Fibroblast of skin of back (primary cell): ENCODE measurements at places on chromosomes 13 and 19.

GRCh38 chr19:35088131-35088913 is 27.3 kb upstream of the FXYD3 start:
- DNase-seq: peak; percentile 96

DNA sequence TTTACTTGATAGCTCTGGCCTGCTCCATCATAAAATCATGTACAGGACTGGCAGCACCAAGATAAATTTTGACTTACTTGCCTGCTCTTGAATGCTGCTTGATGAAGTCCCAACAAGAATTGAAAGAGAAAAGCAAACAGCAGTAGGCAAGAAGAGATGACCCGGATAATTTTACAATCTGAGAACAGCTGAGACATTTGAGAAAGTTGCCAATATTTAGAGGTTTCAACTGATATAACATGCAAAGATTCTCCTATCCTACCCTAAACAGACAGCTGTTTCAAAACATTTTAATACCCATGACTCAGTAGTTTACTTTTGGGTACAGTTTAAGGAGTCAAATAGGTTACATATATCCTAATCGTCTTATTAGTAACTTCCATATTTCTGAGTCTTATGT is 5.9 kb downstream of the FRY start:
- DNase-seq: no peak

DNA sequence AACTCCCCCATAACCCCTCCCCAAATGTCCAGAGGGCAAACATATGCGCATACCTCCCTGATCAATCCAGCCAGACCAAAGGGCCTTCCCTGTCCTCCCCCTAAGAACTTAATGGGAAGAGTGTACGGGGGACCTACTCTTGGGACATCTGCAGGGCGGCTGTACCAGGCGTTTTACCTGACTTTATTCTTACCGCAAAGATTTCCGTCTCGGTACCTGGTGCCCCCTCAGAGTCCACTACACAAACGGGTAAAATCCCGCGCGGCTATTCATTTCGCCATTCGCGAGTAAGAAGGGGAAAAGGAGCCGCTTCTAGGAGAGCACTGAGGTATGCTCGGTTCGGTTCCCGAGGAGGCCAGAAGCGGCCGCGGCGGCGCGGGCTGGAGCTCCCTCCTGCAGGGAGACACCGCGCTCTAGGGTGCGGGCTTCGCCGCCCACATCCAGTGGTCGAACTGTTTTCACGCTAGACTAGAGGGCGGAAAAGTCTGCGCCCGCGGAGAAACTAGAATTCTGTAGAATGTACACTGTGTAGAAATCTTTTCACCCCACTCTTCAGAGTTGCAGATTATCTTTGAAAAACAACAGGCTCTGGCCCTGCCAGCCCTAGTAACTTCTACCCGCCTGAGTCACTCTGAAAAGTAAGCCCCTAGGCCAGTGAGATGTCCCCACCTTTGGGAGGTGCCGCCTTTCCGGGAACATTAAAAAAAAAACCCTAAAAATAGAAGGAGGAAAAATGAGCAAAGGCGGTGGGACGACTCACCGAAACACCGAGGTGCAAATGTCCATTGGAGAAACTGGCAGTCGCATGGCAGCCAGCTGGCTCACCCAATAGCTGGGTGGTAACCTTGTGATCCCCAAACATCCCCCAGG is 3.8 kb upstream of the TSHZ3 start:
- no peak for DNase-seq

- no peak for DNase-seq
Observed at GRCh38 chr19:56670961-56671612, 470 bp downstream of the ZNF835 start.

DNA sequence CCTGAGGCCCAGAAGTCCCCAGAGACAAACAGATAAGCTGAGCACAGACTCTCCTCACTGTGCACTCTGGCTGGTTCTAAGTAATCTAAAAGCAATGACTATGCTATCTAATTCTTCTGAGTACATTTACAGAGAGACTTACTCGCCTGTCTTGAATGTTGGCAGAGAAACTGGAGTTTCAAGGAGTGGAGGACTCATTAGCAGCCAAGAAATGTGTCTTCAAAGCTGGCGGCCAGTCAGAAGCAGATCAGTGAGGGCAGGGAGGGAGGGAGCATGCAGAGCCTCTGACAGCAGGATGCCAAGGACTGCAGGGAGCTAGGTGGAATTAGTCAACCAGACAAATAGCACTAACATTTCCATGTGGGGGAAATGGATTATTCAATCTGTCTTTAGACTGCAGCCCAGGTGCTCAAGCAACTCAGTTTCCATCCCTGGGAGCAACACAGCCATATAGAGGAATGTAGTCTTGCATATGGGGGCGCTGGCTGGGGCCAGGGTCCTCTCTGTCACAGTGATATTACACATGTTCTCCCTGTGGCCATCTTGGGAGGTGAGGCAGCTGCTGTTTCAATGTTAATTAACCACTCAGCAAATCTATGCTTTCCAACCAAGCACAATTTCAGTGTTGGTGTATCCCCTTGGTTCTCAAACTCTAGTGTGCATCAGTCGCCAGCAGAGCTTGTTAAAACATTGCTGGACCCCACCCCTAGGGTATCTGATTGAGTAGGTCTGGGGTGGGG is 97.9 kb downstream of the CCNA1 start:
- DNase-seq: peak; percentile 4

- no peak for DNase-seq
Observed at GRCh38 chr13:40968416-40969000, 50.6 kb downstream of the ELF1 start.

- no peak for DNase-seq
Observed at GRCh38 chr13:99998261-99998660, 16.7 kb downstream of the ZIC2 start.

DNA sequence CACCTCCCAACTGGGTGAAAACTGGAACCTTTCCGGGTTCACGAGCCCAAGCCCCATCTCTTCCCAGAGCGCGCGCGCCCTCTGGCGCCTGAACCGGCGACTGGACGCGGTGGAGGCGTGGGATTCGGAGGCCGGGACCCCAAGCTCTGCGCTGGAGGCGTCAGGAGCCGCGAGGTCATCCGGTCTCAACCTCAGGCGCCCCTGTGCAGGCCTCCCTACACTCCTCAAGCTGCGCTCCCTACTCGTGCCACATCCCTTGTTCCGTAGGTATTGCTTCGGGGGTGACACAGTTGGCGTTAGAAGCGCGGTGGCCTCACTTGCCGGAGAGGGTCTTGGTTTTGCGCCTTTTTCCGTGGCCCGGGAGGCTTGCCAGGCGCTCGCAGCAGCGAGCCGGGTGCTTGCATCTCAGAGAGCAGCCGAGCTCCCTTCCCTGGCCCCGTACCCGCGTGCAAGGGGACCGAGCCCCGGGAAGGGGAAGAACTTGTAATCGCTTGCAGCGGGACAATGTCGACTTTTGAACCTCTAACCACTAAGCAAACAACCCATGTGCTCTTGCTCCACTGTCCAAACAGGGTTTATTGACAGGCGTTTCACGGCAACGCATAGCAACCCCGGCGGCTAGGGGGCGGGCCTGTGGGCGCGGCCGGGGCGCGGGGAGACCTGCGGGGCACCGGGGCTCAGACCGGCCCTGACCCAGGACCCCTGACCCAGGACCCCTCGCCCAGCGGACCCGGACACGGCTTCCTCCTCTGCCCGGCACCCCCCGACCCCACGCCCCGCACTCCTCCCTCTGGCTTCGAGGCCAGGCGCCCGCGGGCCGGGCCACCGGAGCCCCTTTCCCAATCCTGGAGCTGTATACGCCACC is 8.5 kb downstream of the CDX2 start:
- DNase-seq: no peak

DNA sequence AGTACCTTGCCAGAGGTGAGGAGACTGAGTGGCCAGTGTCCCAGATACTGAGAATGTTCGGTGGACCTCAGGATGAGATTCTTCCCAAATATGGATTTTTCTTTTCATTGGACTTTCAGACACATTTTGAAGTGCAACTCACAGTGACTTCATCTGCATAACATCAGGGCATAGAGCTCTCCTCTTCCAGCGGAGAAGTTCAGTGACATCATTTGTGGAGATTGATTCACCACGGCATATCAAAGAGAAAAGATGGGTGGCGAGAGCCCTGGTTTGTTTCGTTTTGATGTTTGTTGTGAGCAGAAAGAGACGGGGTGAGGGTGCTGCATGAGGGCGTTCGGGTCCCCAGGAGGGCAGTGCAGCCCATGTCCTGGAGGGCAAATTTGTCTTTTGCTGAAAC is 120.1 kb upstream of the GPR12 start:
- no peak for DNase-seq

DNA sequence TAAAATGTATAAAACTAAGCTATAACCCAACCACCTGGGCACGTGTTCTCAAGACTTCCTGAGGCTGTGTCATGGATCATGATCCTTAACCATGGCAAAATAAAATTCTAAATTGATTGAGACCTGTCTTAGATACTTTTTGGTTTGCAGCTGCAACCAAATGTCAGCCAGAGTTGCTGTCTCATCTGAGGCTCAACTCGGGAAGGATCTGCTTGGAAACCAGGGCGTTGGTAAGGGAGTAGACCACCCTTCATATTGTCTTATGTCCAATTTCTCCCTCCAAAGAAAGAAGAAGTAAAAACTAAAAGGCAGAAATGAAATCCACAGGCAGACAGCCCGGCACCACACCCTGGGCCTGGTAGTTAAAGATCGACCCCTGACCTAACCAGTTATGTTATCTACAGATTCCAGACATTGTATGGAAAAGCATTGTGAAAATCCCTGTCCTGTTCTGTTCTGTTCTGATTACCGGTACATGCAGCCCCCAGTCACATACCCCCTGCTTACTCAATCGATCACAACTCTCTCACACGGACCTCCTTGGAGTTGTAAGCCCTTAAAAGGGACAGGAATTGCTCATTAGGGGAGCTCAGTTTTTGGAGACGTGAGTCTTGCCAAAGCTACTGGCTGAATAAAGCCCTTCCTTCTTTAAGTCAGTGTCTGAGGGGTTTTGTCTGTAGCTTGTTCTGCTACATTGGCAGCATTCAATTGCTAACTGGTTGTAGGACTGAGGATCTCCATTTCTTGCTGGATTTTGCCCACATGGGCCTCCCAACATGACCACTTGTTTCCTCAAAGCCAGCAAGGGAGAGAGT is 22.9 kb upstream of the IGSF23 start:
- DNase-seq: no peak
